ENCODE measurements at places on chromosomes 13 and 19.

DNA sequence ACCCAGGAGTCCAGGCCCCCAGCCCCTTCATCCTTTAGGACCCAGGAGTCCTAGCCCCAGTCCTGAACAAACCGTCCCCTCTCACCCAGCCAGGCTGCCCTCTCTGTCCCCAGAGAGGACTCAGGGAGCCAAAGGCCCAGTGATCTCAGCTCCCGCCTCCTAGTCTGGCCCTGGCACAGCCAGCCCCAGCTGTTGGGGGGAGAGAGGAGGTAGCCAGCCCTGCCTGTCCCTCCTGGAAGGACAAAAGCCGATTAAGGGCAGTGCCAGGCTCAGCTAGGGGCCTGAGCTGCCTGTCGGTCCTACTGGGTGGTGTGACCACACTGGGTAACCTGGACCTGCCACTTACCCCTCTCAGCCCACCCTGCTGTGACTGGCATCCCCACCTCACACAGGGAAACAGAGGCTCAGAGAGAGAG lies 14.5 kb downstream of the LIPE start:
- DNase-seq = no peak

DNA sequence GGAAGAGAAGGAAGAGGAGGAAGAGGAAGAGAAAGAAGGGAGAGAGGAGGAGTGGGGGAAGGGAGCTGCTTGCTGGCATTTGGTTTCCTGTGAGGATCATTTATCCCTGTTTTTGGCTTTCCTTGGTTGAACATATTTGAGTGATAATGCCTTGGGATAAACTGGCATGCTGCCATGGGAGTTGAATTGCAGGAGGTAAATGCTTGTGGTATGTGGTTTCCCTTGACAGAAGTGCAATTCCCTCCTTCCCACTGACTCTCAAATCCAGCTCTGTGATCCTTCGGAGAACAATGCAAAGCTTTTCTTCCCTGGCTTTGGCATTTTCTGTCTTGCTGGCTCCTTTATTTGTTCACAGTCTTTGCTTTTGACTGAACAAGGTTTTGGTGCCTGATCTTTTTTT lies 27.2 kb upstream of the CBY2 start:
- no peak for DNase-seq

- no peak for DNase-seq
Measured at GRCh38 chr13:94168783-94169453, 310.6 kb downstream of the DCT start.

- DNase-seq = no peak
Measured at GRCh38 chr19:38850436-38850975, 720 bp upstream of the HNRNPL start.

DNA sequence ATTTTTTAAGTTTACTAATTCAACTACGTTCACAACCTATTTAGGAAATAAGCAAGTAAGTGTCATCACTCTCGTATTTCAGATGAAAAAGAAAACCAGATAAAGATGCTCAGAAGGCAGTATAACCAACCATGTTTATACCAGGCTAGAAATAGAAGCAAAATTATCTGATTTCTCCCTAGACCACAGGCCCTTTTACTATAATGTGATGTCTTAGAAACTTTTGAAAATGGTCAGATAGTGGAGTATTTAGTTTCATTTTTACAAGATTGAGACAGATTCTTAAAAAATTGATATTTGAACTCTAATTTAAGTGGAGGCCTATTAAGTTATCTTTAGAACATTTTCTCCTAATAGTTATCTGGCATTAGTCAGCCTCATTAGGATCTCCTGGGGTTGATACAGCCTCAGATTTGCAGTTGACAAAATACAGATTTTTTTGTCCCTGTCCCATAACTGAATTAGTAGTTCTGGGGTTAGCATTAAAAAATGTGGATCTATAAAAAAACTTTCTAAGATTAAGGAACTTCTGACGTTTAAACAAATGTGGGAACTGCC lies 818.7 kb upstream of the PCDH9 start:
- no peak for DNase-seq

DNA sequence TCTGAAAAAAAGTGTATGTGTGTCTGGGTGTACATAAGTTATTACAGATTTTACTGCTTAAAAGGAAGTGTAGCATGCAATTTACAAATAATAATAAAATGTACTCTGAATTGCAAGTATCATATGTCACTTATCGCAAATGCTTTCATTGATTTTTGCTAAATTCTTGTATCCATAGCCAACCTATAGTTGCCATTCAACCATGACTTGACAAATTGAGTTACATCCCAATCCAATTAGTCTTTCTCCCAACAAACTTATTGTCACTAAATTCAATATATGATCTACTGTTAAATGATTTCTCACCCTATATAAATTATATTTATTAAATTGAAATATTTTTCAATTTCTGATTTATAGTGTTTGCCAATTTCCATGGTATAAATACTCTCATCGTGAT lies 17.3 kb upstream of the SUPT20H start:
- no peak for DNase-seq

GRCh38 chr13:48475230-48475629 lies 57.6 kb downstream of the RCBTB2 start:
- no peak for DNase-seq

DNA sequence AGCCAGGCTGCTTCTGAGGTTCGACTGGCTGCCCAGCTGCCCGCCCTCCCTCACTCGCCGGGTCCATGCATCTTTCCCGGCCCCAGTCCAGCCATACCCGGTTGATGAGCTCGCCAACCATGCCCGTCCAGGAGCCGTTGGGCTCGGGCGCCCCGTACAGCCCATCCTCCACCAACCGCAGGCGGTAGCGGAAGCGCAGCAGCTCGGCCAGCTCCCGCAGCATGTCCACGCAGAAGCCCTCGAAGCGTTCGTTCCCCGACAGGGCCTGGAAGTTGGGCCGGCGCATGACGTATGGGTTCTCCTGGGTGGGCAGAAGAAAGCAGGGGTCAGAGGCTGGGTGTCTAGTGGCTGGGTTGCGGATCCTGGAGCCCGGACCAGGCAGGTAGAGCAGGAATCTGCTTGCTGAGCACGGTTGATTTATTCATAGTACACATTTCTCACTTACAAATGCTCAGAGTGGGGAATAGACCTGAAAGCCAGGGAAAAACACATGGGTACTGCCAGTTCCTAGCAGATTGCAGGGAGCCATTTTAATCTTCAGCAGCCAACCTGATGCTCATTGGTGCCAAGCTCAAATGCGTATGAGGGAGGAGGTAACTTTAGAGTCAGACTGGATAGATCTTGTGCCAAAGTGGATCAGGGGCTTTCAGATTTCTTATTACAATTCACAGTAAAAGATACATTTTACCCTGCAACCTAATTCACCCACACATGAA lies 27.4 kb downstream of the GRIK5 start:
- DNase-seq = no peak

DNA sequence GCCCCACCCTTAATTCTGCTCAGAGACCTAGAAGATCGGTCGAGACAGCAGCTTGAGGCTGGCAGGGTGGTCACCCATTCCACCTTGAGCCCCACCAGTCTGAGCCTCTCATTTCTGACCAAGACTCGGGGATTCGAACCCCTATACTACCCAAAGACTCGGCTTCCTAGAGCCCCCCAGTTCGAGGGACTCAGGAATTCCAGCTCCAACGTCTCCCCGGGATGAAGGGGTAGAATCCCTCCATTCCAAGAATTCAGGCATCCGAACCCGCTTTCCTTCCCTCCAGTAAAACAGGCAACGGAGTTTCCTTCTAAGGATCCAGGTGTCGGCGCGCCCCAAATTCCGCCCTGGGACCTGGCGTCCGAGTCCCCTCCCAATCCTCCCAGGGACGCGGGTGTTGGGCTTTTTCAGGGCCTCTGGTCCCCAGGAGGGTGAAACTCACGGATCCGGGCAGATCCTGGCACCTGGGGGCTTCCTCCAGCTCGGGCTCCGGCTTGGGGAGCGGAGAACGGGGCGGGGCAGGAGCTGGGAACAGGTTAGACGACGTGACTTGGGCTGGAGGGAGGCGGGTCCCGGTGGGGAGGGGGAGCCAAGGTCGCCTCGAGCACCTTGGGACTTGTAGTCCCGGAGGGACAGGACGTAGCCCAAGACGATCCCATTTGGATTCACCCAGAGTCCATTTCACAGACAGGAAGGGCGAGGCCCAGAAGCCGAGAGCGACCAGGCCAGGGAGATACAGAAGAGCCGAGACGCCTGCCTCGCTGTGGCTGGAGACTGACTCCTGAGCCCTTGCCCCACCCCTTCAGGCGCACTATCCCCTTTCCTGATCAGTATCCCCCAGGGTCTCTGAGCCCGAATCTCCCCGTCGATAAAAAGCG lies at the start of gene PPP1R13L:
TSS of gene PPP1R13L (minus strand) at position 513 of the 878 bp plus-strand sequence. CDS start 6,751 bp downstream, outside the sequence.
- peak; percentile 29 for DNase-seq

GRCh38 chr19:46480415-46480814 lies 9.1 kb upstream of the PNMA8A start:
- no peak for DNase-seq

DNA sequence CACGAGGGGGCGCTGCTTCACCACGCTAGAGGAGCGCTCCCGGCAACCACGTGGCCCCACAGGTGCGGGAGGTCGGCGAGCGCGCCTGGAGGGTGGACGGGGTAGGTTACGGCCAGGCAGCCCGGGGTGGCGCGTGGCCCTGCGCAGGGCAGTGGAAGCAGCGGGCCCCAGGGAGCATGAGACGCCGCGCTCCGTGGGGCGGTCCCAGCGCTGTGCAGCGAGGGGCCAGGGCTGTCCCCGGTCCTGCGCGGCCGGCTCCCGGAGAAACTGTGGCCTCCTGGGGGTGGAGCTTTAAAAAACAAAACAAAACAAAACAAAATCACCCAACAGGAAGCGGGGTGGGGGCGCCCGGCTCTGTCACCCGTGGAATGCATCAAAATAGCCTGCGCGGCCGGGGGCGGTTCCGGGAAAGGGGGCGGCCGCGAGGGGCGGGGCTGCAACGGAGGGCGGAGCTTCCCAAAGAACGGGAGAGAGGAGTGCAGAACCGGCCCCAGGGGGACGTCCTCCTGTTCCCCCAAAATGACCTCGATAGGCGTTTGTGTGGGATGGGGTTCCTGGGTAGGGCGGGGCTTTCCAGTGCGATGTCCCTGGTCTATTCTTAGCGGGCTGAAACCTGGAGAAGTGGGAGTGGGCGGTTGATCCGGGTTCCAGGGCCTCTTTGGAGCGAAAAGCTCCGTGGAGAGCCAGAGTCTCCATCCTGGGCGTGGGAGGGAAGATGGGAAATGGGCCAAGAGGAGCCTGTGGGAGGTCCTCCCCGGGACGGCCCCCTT lies 27.3 kb downstream of the NUMBL start:
- DNase-seq = peak; percentile 95

DNA sequence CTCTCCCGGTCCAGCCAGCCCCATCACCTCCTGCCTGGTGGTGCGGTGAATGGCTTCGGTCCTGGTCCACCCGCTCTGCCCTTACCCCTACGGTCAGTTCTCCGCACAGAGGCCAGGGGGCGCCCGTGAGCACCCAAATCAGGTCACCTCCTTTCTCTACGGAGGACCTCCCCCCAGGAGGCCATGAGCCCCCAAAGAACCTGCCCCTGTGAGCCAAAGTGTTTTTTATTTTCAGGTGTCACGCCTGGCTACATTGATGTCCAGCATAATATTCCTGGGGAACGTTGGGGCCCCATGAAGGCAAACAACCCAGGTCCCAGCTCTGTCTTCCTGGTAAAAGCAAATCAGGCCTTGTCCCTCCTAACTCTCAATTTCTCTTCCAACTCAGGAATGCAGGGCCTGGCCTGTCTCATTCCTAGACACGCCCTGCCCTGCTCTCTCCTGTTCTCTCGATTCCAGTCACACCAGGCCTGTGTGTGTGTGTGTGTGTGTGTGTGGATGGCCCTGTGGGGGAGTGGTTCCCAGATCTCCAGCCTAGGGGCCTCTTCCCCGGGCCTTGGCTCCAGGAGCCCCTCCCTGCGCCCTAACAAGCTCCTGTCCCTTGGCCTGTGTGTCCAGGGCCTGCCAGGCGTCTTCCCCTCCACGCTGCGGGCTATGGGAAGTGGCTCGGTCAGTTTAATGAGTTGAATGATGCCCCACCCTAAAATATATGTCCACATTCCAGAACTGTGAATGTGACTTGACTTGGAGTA lies 9.7 kb upstream of the GIPC1 start:
- DNase-seq = peak; percentile 74

DNA sequence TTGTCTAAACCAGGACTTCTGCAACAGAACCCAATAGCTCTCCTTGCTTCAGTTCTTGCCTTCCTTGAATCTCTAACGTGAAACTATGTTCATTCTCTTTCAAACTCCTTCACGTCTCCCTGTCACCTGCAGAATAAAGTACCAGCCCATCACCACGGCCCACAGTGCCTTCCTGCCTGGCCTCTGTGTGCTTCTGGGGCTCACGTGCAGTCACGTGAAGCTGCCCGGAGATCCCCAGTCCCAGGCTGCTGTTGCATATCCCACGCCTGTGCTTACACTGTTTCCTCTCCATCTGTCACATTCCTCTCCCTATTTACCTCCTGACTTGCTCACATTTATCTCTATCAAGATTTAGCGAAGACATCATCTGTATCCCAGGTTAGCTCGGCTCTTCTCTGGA lies 102.8 kb downstream of the STARD13 start:
- DNase-seq = no peak

- DNase-seq = no peak
Measured at GRCh38 chr13:108924134-108924533, 294.7 kb downstream of the MYO16 start.

DNA sequence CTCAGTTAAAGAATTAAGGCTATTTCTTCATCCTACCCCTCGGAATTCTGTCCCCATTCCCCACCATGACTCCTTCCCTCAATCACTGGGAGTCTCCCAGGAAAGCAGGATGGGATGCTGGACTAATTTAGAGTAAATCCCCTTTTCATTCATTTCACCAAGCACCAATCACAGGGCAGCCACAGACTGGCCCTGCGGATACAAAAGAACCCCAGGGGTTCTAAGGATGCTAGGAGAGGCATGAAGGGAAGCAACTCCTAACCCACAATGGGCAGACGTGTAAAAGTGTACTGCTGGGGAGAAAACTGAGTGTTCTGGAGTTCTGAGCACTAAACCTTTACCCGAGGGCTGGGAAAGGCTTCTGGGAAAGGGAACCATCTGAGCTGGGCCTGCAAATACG lies 3.0 kb downstream of the PEPD start:
- DNase-seq = no peak

GRCh38 chr13:50951366-50951765 lies 41.8 kb downstream of the RNASEH2B start:
- DNase-seq = no peak

GRCh38 chr13:36813225-36813624 lies 5.8 kb upstream of the RFXAP start:
- no peak for DNase-seq

DNA sequence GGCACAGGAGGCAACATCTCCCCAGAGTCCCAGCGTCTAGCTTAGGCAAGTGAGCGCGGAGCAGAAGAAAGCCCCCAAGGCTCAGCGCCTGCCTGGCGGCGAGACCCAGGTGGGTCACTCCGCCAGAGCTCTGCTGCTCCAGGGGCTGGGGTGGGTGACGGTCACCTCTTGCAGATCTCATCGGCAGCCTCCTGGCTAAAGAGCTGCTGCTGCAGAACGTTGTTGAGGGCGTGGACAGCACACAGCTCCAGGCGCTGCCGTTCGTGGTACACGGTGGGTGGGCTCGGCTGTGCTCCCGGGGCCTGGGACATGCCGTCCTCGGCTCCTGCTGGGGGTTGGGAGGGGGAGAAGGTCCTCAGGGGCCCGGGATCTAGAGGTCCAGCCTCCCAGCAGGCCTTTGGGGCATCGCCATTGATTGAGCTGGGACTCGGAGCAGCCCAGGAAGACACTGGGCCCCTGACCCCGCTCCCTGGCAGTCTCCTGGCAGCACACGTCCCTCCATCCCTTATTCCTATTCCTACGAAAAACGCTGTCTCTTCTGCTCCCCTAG lies 795 bp downstream of the JOSD2 start:
- DNase-seq = no peak
